ENCODE measurements at places on chromosomes 7 and 10. TPM values are rescaled to one million over a fixed set of nuclear protein-coding genes. Genes with fewer than 3 reads are reported as not detected.

The TCERG1L gene
- 0.08 TPM for total RNA-seq

The TEX47 gene
- not detected for total RNA-seq

The RAB19 gene
- 7.6 TPM for total RNA-seq

The PLAC9 gene
- not detected for total RNA-seq
